ENCODE measurements at places on chromosomes 7 and 10.

DNA sequence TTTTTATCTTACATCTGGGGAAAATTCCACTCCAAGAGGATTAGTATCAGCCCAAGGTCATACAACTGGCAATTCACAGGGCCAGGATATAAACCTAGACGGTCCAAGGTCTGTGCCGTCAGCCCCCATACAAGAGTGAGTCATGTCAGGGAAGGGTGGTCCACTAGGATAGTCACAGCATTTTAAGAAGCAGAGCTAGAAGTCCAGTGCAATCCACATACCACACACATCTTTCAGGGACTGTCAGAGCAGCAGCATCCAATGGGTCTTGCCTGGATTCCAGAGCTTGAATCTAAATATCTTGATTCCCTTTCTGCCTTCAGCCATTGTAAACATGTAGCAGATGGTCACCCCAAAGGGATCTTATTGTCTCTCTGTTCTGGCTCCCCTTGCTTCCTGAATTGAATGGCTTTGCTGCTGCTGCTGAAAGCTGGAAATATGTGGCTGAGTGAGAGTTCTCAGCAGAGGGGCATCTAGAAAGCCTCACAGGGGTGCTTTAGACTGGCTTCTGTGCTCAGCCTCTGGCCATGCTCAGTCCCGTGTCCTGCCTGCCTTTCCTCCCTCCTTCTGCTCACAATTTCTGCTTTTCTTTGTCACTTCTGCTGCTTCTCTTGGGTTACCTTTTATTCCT is 9.9 kb upstream of the OR6V1 start:
- DNase-seq, result no peak

GRCh38 chr10:15189133-15189885 is 20.8 kb upstream of the NMT2 start:
- no peak for DNase-seq

DNA sequence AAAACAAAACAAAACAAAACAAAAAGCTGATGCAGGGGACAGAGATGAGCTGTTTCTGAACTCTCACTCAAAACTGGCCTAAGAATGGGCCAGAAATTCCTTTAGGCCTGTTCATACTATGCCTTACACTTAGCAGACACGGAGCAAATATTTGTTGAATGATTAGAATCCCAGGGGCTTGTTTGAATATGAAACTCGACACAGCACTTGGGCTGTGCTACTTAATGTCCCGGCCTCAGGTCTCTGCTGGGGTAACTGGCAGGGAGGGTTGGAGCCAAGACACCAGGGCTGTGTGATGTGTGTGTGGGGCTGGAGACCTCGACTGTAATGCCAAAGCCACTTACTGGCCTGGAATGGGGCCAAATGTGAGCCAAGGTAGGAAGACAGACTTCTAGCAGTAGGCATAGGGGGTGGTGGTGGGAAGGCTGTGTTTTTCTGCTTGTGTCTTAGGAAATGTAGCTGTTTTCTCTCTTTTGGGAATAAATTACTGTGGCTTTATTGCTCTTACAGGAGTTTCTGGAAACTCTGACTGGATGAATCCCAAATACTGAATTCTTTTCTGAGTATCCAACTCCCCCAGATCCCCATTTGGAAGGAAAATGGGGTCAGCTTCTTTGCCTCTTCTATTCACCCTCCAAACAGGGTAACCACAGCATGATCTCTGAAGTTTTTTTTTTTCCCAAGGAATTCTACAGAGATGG is 66.7 kb downstream of the EMX2 start:
- no peak for DNase-seq

DNA sequence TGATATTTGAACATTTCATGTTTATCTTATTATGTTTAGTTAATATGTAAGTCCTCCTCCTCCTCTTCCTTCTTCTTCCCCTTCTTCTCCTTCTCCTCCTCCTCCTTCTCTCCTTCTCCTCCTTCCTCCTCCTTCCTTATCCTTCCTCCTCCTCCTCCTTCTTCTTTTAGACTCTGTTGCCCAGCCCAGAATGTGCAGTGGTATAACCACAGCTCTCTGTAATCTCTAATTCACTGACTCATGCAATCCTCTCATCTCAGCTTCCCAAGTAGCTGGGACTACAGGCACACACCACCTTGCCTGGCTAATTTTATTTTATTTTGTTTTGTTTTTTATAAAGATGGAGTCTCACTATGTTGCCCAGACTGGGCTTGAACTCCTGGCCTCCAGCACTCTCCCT is 83.4 kb upstream of the ODAD2 start:
- DNase-seq, result no peak
